Right cardiac atrium (tissue), 5 donors: ENCODE measurements at places on chromosomes 11 and 22. TPM values are rescaled to one million over a fixed set of nuclear protein-coding genes. Genes with fewer than 3 reads are reported as not detected.
A peak's percentile ranks its signal among the peaks of the same experiment; 100 is the strongest.

The BRSK2 gene
- 2.3 TPM for total RNA-seq

GRCh38 chr11:111776398-111777093 lies 10.4 kb upstream of the PPP2R1B start:
- DNase-seq: no peak

DNA sequence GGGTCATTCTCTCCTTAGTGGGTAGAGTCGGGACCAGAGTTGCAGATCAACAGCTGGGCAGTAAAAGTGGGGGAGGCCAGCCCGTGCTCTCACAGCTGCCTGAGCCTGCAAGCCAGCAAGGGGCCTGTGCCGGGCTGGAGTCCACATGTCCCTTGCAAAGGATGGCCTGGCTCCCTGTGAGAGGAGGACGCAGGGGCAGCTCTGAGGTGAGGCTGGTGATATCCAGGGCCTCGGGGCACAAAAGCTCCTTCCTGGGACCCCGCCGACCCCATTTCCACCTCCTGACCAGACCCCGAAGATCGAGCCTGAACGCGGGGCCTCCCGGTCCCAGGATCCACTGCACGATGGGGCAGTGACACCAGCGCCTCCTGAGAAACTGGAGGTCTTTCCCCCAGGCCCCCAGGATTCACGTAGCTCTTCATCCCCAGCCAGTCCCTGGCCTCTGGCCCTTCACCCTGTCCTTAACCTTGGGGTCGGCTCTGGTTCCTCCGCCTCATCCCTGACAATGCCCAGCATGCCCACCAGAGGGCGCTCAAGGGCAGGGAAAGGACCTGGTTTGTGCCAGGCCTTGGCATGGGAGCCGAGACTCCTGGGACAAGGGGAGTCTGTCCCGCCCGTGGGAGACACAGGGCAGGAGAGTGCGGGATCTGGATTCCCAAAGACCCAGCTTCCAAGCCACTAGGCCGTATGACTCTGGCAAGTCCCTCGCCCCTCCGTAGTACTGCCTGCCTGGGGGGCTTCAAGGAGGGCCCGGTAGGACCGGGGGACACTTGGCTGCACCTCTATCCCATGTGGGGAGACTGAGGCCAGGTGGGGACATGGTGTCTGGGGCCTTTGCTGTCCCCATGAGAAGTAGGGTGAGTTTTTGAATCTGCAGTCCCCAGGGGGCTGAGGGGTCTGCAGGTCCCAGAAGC lies 17.8 kb upstream of the WNT7B start:
- DNase-seq: peak; percentile 93

- no peak for DNase-seq
Measured at GRCh38 chr22:44297470-44298061, 15.2 kb downstream of the SHISAL1 start.

The TAF6L gene
- 9.4 TPM for total RNA-seq

GRCh38 chr22:42805998-42806830 lies 50.9 kb downstream of the ARFGAP3 start:
- no peak for DNase-seq

DNA sequence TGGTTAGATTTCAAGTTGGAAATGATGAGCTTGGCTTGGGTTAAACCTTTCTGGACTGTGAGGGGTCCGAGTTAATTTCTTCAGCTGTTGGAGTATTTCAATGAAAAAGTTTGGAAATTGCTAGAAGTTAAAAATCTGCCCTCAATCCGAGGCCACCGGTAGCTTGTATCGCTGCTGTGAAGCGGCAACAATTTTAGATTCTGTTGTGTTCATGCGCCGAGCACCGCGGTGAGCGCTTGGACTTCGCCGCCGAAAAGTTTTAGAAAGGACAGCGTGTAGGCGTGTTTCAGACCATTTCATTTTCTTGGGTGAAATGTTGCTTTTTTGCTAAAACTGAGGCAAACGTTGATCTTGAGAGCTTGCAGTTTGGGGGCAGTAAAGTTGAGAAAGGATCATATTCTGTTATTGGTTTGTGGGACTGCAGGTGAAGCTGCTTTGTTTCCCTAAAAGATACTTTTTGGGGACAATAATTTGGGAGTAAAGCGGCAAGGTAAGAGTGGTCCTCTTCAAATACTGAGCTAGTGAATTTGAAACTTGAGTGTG lies 928 bp downstream of the FBXO7 start:
- peak; percentile 67 for DNase-seq

- no peak for DNase-seq
Measured at GRCh38 chr22:46036558-46037408, 59.8 kb upstream of the WNT7B start.

DNA sequence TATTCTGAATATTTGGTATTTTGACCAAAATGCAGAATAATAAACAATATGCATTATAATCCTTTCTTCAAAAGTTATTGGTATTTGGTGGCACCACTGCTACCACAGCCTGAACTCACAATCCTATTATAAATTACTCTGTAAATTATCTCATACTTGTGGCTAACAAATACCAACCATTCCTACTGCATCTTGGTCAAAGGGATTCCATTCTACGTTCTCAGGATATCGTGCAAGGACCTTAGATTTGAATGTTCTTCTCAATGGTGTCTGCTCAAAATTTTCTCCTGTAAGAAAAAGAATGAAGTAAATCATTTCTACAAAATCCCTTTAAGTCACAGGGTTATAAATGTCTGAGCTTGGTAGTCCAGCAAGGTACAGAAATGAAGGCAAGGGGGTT lies 58.7 kb downstream of the DENND5A start:
- no peak for DNase-seq

DNA sequence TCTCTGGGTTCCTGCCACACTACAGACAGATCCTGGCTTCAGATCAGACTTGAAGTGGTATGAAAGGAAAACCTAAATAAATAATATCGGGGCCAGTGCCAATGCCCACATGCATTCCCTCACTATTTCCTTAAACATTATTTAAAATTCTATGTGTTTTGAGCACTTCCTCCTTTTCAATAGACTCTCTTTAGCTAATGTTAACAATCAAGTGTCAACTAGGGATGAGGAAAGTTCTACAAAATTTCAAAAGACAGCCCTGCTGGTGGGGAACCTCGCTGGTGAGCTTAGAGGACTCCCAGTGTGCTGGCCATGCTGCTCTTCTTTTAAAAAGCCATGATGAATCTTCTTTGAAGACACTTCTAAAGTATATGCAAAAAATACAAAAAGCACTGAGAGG lies 87.5 kb downstream of the ENTHD1 start:
- no peak for DNase-seq

GRCh38 chr11:36631774-36632173 lies 33.7 kb upstream of the RAG2 start:
- DNase-seq: no peak

GRCh38 chr22:25084405-25085107 lies 115.1 kb upstream of the CRYBB3 start:
- DNase-seq: no peak

DNA sequence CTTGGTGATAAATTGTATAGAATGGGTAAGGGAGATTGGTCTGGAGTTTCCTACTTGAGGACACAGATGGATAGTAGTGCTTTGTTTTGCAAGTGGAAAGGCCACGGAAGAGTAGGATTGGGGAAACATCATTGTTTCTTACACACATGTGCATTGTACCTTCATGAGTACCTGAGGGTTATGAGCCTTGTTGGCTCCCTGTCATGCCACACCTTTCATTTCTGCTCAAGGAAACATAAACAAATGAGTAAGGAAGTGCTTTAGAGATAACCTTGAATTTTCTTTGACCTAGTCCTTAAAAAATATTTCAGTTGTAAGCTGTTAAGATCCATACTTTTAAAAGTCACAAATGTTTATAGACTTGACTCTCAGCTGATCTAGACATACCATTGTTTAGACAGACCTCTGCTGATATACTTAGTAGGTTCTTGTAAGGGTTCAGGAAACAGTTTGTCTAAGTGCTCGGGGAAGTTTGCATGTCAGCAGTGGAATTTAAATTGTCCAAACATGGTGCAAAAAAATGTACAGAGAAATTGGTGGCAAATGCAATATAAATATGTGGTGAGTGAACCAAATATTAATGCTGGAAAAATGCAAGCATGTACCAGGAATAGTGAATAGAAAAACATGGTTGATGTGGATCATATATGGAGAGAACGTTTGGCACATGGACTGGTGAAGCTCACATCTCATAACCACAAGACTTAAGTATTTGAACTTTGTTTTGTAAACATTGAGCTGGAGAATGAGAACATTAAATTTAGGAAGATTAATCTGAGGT lies 40.9 kb downstream of the GAS2 start:
- no peak for DNase-seq

The TRPM5 gene
- total RNA-seq: not detected

The BTG4 gene
- total RNA-seq: not detected

The RNASEH2C gene
- 80.3 TPM for total RNA-seq

DNA sequence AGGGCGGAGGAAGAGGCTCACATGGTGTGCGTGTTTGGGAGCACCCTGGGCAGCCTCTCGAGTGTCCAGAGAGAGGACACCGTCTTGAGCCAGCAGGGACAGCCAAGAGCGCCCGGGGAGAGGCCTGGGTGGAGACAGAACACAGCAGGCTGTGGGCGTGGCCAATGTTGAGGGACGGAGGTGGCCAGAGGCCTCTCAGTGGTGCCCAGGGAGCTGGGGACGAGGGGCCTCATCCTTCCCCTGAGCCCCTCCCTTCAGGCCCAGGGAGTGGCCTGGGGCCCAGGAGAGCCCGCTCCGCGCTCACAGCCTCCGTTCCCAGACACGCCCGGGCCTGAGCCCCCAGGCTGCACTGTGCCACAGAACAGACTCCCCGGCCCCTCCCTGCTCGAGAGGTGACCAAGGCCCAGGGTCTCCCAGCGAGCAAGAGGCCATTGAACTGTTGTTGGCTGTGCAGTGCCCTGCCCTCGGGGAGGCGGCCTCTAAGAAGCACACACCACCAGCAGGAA lies 48.4 kb downstream of the CDKN1C start:
- DNase-seq: peak; percentile 94

The PLAAT4 gene
- total RNA-seq: 17.9 TPM

DNA sequence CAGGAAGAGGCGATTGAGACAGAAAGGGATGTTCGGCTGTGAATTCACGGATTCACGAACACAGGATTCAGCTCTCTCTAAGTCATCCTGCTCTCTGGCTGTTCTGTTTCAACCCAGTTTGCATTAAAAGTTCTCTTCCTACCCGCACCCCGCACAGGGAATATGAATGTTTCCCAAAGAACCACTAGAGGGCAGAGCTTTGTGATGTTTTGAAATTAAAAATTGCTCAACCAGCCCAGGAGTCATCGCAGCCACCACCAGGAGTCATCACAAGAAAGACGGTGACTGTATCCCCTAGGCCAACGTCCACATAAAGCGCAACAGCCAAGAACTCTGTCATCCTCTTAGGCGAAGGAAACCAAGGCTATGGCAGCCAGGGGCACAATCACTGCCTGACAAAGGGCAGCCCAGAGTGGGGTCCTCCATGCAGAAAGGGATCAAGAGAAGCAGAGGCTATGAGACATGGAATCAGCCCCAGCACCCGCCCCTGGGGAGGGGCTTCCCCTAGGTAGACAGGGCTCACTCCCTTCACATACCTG lies 122.4 kb downstream of the WT1 start:
- peak; percentile 34 for DNase-seq

GRCh38 chr11:71066311-71066710 lies 186.1 kb downstream of the SHANK2 start:
- no peak for DNase-seq

- no peak for DNase-seq
Measured at GRCh38 chr11:124788521-124788920, 11.7 kb downstream of the MSANTD2 start.

The SF3A1 gene
- total RNA-seq: 105 TPM

The DRD4 gene
- total RNA-seq: 0.29 TPM

- DNase-seq: no peak
Measured at GRCh38 chr11:87036756-87037449, 831 bp upstream of the TMEM135 start.

The TIGD3 gene
- total RNA-seq: 0.23 TPM

The CCDC81 gene
- 0.29 TPM for total RNA-seq

GRCh38 chr11:10655227-10655626 lies 38.3 kb downstream of the IRAG1 start:
- DNase-seq: no peak

DNA sequence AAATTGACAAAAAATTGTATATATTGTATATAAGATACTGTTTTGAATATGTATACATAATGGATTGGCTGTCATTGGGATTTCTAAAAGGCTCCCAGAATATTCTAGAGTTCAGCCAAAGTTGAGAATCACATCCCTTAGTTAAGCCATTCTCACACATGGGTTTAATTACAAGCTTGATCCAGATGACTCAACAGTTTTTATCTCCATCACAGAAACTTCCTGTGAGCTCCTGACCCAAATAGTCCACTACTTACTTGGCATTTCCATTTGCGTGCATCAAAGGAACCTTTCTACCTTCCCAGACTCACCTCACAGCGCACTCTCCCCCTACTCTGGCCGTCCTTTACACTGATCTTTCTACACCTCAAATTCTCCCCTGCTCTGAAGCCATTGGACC lies 184.8 kb upstream of the ARHGAP20 start:
- no peak for DNase-seq

GRCh38 chr11:26078231-26078821 lies 253.6 kb upstream of the ANO3 start:
- no peak for DNase-seq

DNA sequence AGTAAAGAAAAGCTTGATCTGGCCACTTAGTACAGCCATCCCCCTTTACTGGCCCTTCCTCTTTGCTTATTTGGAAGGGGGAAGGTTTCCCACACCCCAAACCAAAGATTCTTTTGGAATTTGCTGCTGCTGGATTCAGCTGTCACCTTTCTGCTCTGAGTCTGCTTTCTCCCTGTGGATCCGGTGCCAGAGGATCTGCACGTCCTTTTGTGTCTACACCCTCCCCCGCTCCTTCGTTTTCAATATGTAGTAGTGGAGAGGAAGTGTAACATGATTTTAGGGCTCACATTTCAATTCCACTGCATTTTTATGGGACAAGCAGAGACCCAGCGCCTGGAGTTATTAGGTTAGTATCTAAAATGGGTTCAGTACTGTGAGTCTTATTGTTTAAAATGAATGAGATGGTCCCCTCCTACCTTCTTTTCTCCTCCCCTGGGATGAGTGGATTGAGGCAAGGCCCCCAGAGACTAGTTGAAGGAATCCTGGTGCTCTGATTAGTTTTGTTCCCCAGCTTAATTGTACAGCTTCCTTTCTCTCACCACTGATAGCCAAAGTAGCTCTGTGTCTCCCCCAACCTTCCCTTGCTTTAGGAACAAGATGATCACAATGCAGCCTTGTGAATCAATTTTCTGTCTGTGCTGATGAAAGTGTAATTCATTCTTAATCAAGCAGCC lies 30.5 kb upstream of the CABP7 start:
- no peak for DNase-seq

GRCh38 chr11:67613960-67614715 lies 7.4 kb downstream of the NDUFV1 start:
- peak; percentile 87 for DNase-seq

The C22orf31 gene
- not detected for total RNA-seq

The SPCS2 gene
- 91.5 TPM for total RNA-seq

GRCh38 chr22:49713003-49713402 lies 114.7 kb downstream of the BRD1 start:
- DNase-seq: no peak

DNA sequence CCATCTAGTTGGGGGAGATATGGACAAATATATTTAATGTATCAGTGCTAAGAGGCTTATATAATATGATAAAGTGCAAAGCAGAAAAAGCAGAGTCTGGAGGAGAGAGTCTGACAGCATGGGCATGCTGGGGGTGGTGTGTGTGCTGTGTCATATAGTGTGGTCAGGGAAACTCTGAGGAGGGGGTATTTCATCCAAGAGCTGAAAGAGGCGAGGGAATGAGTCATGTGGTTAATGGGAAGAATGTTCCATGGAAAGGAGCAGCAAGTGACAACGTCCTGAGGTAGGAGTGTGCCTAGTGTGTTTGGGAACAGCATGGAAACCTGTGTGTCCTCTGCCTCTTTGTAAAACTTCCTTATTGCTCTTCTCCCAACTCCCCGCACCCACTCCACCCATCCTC lies 38.0 kb downstream of the EIF3F start:
- DNase-seq: no peak
